Activated gamma-delta T cell (primary cell): ENCODE measurements at places on chromosomes 1 and 21.

GRCh38 chr1:219771080-219771479 lies 157.3 kb downstream of the SLC30A10 start:
- no peak for DNase-seq

- no peak for DNase-seq
These were observed 36.1 kb upstream of the PADI2 start for GRCh38 chr1:17155257-17155920.

- DNase-seq = no peak
These were observed 42.6 kb upstream of the PTGS2 start for GRCh38 chr1:186722711-186723309.

GRCh38 chr1:221002601-221003000 lies 123.4 kb downstream of the HLX start:
- no peak for DNase-seq

DNA sequence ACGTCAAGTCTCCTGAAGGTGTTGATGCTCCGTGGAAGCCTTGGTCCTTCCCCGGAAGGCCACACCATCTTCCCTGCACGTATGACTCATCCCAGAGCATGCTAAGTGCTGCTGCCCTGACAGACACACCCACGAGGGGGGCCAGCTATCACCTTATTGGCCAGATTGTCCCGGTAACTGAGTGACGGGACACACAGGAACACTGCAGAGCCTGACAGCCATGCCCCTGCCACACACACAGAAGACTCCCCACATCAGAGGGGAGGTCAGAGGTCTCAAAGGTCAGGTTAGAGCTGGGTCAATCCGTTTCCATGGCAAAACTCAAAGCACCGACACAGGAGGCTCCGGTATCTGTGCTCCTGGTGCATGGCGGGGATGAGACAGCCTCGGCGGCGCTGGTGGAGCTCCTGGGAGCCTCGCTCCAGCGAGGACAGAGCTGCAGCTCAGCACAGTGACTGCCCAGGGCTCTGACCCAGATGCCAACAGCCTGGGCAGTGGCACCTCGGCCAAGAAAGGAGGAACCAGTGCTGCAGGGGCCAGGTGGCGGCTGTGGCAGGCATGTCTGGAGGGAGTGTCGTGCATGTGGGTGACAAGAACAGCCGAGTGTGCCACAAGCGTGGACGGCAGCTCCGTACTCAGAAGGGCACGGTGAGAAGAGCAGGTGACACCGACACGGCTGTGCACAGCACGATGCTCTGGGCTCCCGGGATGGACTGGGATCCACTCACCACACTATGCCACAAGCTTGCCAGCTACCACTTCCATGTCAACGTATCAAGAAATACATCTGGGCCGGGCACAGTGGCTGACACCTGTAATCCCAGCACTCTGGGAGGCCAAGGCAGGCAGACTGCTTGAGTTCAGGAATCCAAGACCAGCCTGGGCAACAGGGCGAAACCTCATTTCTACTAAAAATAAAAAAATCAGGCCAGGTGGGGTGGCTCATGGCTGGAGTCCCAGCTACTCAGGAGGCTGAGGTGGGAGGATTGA lies 14.8 kb upstream of the TMEM240 start:
- DNase-seq = no peak
